Brain (organoid and tissue), 16 donors: ENCODE measurements at places on chromosomes 6 and 20.

DNA sequence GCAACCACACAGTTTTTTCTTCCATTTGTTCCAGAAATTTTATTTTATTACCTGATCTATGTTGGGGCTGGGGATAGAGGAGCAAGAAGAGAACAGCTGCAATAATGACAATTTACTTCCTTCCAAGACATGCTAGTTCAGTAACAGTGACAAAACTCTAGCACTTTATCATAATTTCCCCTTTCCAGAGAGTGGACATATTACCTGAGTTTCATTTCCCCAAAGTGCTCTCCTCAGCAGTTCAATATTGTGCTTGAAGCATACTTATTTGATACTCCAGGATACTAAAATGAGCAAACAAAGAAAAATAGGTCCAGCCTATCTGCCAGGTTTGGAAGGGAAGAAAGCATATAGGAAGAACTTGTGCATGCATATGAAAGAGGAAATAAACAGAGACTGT is 157.7 kb downstream of the ID4 start:
- no peak for DNase-seq

DNA sequence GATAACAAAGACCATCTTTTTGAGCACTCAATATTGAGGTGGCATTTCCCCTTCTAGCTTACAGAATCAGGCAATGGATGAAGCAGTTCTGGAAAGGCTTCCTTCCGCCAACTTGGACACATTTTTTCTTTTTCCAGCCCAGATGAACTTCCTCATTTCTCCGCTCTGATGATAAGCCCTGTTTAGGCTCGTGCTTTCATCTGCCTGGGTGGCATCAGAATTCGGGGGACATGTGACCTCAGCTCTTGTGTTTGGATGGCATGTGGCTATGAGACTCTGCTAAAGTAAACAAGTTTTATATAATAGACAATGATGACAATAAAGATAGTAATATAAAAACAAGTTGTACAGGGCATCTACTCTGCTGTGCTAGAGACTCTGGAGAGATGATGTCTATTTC is 796.7 kb downstream of the DHX35 start:
- DNase-seq = no peak

GRCh38 chr6:167533851-167534250 is 209.0 kb downstream of the TTLL2 start:
- DNase-seq = no peak

GRCh38 chr6:14406614-14407331 is 289.2 kb downstream of the CD83 start:
- peak; percentile 62 for DNase-seq

- DNase-seq = no peak
These were observed 44.3 kb downstream of the TPD52L1 start for GRCh38 chr6:125197795-125198269.

DNA sequence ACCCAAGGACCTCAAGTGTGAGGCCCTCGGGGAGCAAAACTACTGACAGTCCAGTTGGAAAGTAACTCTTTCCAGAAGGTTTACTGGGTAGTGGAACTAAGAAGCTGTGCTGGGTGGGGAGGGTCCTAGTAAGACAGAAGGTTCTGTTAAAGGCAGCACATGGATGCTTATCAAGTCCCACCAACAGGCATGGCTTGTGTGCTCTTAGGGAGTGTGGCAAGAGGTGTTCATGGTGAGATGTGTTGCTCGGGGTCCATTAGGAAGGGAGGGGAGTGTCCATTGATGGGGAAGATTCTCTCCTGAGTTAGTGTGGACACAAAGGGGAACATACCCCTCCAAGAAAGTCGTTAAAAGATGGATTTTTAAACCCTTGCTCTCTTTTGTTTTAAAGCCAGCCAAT is 120.6 kb downstream of the LY86 start:
- no peak for DNase-seq

- peak; percentile 56 for DNase-seq
These were observed 29.8 kb downstream of the DCBLD1 start for GRCh38 chr6:117512056-117512828.

GRCh38 chr20:51378171-51378928 is 164.2 kb downstream of the NFATC2 start:
- DNase-seq = no peak

DNA sequence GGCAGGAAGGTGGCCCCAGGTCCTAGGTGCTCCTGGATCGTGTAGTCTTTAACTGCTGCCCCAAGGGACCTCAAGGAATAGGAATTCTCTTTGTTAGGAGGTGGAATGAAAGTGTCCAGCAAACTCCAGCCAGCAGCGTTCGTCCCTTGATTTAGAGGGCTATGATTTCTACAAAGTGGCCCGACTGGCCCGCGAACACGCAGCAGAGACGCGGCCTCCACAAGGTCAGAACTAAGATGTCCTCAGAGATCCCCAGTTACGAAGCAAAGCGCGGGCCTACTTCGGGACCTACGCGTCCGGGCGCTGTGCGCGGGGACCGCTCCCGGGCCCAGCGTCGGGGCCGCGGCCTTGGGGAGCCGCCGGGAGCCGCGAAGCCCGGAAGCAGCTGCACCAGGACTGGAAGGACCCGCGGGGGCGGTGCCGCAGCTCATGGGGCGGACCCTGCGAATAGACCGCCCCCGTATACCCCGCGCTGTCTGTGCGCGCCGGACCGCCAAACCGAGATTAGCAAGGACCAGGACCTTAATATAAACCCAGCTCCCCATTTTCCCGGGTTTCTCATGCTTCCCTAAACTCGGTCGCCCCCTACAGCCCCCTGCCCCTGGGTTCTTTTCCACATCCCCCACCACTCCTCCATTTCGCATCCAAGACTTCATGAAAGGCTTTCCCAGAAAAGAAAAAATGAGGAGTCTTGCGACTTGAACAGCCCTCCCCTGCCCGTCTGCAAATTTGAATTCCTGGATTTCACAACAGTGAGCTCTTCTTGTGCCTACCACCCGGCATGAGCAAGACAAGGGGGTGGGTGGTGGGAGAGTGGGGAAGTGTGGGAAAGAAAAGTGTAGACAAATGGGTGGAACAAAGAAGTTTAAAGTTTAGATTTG is at the start of gene C6orf47:
Gene C6orf47 (minus strand): TSS at position 398 of the 881 bp plus-strand sequence. CDS start 831 bp downstream, outside the sequence.
- peak; percentile 89 for DNase-seq

DNA sequence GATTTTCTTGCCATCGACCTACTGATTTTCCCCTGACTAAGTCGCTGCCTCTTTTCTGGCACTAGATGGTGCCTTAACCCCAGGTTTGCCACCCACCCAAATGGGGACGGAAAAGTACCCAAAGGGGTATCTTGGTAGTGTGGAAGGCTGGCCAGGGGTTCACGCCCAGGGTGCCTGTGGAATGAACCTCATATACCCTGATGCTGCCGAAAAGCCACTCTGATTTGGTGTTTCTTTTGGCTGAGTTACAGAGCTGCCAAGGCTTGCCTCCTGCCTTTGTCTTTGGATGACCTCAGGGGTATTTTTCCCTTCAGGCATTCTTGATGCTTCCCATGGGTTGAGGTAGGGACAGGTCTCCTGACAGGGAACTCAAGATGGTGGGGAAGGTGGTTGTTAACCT is 78.1 kb downstream of the MAP3K7 start:
- DNase-seq = no peak

GRCh38 chr6:45845567-45845966 is 170.1 kb downstream of the CLIC5 start:
- DNase-seq = no peak

DNA sequence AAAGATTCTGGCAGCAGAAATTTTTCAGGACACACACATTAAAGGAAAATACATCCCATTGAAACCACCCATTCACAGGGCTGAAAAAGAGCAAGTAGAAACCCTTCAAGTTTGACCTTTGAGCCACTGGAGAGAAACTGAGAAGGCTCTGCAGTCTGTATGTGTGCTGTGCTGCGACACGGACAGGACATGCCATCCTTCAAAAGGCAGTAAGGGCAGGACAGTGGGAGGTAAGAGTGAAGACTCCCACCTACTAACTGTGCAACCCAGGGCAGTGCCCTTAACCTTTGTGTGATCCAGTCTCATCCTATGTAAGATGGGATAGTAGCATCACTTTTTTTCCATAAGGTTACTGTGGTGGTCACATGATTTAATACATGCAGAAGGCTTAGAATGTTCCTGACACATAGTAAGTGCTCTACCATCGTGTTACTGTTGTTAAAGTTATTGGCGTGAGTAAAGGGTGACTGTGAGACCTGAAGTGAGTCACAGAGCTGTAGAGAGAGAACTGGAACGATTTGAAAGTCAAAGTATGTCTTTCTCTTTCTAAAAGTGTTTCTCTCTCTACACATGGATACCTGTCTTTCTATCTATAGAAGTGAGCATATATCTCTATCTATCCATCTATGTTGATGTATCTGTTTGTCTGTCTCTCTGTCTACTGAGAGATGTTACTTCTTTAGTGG is 153.7 kb upstream of the OLIG3 start:
- no peak for DNase-seq

DNA sequence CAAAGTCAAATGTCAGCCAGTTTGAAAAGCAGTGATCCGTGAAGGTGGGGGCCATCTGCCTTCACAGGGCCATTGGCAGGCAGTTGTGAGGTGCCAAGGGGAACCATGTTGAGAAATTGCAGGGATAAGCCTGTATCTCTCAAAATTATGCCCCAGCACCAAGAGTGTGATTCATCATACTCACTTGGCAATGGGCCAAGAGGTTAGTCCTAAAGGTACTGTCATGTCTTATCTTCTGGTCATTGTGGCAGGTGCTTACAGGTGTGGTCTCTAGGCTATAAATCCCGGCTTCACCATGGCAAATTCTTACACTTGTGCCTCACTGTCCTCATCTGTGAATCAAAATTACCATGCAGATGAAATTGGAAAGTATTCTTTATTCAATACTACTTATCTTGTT is 150.7 kb upstream of the LAMP5 start:
- no peak for DNase-seq

- DNase-seq = no peak
These were observed 930.5 kb upstream of the FLRT3 start for GRCh38 chr20:15267935-15268334.

GRCh38 chr6:90218959-90219208 is 77.8 kb downstream of the BACH2 start:
- DNase-seq = no peak

GRCh38 chr6:148768646-148769270 is 21.9 kb downstream of the UST start:
- DNase-seq = no peak

- DNase-seq = no peak
These were observed 591.1 kb downstream of the PTPRT start for GRCh38 chr20:42598581-42598980.
